Stimulated activated CD4-positive, alpha-beta T cell treated with anti-CD3 and anti-CD28 coated beads, TNF-alpha, amount 100 ng/mL, for 1 hour (primary cell): ENCODE measurements at places on chromosomes 3 and 15.
A peak's percentile ranks its signal among the peaks of the same experiment; 100 is the strongest.

DNA sequence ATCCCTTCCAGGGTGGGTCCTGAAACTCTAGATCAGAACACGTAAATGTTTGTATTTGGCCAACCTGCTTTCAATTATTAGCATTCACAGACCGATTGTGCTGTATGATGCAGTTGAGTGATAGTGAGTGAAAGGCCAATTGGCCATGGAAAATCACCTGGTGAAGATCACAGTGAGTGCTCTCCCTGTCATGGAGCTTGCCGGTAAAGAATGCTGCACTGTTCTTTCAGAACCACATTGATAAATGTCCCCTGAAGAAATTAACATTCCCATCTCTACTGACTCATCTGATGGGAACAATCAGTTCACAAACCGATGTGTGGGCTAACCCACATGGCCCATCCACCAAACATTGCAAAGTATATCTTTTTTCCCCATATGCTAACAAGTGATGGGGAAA, 324.8 kb upstream of the TBL1XR1 start:
- no peak for DNase-seq

DNA sequence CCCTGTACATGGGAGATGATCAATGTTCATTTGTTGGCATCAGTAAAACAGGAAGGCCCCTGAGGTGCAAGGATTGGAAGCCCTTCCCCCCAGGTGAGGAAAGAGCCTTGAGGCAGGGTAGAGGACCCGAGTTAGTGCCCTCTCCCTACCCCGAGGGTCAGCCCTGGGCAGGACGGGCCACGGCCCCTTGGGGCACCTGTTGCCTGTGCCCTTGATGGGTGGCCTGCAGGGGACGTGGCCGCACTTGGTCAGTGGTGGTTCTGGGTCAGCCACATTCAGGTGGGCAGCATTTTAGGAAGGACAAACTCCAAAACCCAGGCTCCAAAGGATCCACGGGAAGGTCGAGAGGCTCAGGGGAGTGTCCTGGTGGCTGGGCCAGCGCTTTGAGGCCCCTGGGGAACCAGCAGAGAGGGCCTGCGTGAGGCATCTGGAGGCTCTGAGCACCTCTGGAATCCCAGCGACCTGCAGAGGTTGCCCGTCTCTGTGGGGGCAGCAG, 15.8 kb upstream of the RPUSD3 start:
- no peak for DNase-seq

DNA sequence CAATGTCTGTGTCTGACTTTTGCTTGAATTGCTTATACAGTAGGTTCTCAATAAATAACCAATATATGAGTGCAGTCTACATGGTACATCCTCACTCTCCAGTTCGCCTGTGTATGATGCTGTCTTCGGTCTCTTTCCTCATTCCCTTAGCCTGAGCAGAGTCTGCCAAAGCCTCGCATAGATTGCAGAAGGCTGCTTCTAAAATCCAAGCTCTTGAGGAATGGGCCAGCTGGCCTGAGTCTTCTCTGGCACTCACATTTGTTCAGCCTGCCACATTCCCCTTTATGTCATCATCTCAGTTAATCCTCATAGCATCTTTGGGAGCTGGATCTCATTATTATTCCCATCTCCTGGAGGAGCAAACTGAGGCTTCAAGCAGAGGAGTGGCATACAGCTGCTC, 27.2 kb upstream of the ADAMTS7 start:
- DNase-seq: no peak

DNA sequence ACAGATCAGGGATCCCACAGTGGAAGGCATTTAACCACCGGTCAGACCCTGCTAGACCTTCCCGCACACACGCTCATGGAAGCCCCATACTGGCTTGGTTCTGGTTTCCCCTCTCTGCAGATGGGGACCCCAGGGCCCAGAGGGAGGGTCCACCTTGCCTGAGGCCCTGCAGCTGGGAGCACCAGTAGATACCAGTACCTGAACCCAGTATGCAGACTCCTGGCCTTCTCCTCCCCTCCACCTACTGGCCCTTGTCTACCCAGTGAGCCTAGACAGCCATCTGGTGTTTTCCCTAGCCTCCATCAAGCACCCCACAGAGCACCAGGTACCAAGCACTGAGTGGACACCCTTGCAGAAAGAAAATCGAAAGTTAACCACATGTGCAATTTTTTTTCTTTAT, 65.1 kb downstream of the MEGF11 start:
- no peak for DNase-seq

- no peak for DNase-seq
Observed at GRCh38 chr3:29279806-29280205, 1.1 kb upstream of the RBMS3 start.

DNA sequence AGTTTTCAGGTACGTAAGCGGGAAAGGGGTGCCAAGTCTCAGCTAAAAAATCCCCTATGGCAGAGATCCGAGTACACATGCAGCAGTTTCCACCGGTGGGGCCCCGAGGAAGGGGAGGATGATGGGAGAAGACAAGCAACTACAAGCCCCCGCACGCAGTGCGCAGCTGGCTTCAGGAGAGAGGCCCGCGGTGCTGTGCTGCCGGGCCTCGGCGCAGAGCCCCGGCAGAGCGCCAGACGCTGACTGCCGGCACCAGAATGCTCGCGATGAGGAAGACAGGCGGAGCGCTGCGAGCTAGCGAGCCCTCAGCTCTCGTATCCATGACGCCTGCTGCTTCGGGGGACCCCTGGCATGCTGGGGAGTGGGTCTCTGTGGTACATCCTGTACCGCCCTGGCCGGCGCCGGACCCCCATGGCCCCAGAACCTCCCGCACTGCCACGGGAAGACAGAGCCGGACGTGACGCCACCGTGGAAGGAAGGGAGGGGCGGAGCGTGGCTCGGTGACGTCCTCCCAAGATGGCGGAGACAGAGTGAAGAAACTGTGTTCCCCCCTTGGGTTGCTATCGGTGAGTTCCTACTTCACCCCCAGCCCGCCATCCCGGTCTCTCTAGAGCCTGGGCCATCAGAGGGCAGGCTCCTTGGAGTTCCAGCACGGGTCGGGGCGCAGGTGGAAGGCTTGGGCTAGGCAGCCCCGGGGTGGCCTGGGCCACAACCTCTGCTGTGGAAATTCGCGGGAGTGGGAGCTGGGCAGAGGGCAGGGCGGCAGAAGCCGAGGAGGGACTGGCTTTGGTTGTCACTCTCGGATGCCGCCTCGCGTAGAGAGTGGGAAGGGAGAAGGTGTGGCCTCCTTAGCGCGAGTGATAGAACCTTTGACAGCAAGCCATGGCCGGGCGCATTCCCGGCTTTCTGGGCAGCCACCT, at the start of gene MYNN:
MYNN (plus strand) TSS at position 500 of the 920 bp plus-strand sequence. CDS start 900 bp downstream, outside the sequence.
- DNase-seq: peak; percentile 87

- no peak for DNase-seq
Observed at GRCh38 chr3:53243165-53243564, 12.7 kb downstream of the TKT start.

GRCh38 chr3:127053026-127053425, 70.1 kb downstream of the PLXNA1 start:
- no peak for DNase-seq

DNA sequence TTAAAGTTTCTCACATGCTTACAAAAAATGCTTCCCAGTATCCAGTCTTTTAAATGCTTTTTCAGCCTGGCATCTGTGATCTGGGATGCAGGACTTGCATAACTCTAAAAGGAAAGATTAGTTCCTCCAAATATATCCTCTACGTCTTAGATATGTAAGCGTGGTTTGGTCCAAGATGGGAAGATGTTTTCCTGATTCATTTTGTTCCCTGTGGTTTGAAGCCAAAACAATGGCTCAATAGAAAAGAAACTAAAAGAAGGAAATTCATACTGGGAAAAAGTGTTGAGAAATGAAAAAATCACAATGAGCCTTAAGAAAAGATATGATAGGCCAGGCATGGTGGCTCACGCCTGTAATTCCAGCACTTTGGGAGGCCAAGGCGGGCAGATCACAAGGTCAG, 1002.8 kb downstream of the NAALADL2 start:
- DNase-seq: no peak

- DNase-seq: no peak
Observed at GRCh38 chr3:51378065-51378464, 7.0 kb upstream of the MANF start.

- DNase-seq: no peak
Observed at GRCh38 chr15:32636908-32637567, 4.5 kb upstream of the SCG5 start.

DNA sequence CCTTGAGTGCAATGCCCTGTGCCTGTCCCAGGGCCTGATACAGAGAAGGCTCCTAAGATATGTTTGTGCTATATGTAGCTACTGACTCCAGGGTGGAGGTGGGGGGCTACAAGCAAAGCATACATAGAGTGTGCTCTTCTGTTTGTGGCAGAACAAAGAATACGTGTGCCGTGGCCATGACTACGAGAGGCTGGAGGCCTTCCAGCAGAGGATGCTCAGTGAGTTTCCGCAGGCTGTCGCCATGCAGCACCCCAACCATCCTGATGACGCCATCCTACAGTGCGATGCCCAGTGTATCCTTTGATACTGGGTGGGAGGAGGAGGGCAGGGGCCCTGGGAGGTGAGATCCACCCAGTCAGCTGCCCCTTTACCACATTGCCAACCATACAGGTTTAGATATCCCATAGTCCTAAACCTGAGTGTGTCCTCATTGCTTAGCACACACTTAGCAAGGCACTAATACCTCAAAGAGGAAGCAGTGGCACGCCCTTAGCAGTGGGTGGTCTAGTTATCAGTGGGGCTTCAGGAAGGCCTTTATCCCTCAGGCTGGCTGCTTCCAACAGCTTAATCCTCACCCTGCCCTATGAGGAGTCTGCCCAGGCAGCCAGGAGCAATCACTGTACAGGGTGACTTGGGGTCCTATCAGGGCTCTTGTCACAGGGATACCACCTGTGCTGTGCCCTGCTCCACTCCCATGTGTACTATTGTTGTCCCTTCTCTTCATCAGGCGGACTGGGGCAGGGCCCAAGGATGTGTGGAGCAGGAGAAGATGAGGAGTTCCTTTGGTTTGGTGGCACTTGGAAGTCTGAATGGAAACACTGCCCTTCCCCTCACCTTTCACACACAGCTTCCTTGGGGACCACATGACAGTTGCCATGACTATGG, 30.1 kb upstream of the MANF start:
- DNase-seq: no peak

DNA sequence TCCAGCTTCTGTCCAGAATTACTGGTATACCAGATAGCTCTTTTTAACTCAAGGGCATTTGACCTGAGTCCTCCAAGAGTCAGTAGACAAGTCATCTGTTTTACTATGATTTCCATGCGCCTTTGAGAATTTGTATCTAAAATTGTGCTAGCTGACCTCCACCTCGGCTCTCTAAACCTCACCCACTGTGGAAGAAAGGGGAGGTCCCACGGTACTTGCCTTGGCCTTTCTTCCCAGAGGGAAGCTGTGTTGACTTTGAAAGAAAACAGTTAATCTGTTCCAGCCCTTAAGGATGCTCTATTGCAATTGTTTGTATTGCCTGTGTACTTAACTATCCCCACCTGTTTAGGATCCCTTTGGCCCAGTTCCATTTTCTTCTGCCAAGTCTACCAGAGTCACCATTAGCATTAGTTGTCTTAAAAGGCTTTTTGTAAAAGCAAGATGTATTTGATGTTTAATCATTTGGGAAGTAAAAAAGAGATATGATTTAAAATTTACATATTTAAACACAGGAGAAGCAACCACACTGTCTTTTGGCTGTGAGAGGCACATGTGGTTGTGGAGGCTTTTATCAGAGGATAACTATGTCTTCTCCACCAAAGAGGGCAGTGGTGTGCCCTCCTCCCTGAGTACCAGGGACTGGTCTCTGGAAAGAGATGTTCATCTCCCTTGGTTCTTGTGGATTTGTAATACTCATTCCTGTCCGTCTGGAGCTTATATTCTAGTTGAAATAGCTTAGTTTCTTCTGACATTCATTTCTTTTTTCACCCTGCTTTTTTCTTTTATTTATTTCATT, 88.8 kb downstream of the CRTC3 start:
- DNase-seq: no peak

- no peak for DNase-seq
Observed at GRCh38 chr3:136162322-136162721, 33.8 kb downstream of the MSL2 start.

DNA sequence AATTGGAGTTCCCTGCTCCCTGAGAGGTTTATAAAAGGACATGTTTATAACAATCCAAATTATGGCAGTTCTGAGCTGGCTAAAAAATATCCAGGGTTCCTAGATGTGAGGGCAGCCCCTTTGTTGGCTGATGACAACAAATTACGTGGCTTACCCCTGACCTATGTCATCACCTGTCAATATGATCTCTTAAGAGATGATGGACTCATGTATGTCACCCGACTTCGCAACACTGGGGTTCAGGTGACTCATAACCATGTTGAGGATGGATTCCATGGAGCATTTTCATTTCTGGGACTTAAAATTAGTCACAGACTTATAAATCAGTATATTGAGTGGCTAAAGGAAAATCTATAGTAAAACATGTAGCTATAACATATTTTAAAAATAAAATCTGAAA, 13.9 kb downstream of the AADAC start:
- no peak for DNase-seq

GRCh38 chr15:64943512-64944225, 32.0 kb downstream of the ANKDD1A start:
- no peak for DNase-seq

GRCh38 chr3:52704611-52705437, 767 bp downstream of the GLT8D1 start:
- DNase-seq: no peak

- DNase-seq: no peak
Observed at GRCh38 chr3:170643831-170644230, 58.0 kb upstream of the SLC7A14 start.

GRCh38 chr3:42703695-42704025, 1.1 kb upstream of the HHATL start:
- DNase-seq: no peak

GRCh38 chr3:46959161-46959511, 17.4 kb downstream of the CCDC12 start:
- DNase-seq: no peak

DNA sequence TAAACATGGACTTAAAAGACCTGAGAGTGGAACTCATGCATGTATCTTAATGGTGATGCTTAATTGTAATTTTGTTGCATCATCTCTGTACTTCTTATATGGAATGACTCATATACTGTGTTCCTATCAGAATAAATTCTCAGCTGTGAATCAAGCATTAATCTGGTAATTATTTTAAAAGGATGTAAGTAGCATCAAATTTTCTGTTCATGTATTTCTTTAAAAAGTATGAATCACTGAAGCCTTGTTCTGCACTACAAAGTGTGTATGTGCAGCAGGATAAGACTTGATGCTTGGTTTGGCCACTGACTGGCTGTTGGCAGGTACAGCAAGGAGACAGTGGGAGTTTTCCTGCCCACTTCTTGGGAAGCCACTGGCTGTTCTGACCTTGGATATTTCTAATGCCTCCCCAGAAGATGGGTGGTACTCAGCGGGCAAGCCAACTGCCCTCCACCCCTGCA, 123.9 kb downstream of the ANO10 start:
- DNase-seq: no peak

DNA sequence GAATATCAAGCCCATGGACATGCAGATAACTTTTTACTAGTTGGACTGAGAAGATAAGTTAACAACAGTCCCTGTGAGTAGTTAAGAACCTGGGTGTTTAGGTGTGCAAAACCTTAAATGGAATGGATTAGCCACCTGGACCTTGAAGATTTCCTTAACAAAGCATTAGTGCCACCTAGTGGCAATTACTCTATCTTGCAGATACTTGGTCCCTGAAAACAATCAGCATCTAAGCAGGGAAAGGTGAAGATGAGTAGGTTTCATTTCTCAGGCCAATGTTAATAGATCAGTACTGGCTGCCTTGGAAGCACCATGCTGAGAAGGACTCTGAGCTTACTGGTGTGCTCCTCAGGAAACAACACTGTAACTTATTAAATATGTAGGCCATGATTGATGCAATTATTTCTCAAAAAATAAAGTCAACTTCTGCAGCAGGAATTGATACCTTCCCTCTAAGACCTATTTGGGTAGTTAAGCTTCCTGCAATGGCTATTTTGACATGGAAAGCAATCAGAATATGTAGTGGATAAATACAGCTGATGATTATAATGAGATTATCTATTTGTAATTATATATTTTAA, 329.4 kb downstream of the TBC1D5 start:
- no peak for DNase-seq
